ENCODE measurements at places on chromosomes 7 and 10.

DNA sequence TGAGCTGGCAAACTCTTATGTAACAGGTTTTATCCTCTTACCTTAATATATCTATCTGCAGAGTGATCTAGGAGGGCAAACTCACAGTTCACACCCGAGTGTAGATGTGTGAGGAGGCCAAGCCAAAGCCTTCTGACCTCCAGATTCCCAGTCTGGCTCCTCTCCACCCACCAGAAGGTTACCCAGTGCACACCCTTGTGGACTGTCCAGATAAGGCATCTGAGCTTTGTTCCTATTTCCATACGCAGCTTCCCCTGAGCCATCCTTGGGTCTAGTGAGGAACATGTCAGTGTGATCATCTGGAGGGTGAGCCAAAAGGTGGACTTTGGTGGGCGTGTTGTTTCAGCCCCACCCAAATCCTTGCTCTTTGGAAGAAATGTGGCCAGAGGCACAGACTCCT, 203.0 kb upstream of the MEOX2 start:
- no peak for DNase-seq

DNA sequence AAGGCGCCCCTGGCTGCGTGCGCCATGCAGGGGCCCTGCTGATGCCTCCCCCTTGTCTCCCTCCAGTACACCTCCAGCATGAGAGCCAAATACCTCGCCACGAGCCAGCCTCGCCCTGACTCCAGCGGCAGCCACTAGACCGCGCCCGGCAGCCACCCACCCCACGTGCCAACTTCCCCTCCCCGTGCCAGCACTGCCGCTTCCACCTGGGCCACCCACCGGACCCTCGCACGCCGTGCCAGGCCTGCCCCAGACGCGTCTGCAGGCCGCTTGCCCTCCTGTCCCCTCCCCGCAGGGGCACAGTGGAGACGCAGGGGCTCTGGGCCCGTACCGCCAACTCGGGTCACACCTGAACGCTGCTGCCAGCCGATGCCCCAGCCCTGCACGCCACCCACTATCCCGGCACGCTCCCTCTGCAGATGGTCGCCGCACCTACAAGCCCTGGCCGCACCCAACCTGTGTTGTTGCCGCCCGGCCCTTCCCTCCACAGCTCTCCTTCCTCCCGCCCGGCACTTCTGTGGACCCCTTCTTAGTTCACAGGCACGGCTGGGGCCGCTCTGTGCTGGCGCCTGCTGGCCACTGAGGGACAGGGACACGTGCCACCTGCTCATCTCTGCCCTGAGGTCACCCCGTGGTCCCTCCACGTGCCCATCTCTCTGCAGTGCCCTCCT, 26.3 kb upstream of the AMZ1 start:
- no peak for DNase-seq

DNA sequence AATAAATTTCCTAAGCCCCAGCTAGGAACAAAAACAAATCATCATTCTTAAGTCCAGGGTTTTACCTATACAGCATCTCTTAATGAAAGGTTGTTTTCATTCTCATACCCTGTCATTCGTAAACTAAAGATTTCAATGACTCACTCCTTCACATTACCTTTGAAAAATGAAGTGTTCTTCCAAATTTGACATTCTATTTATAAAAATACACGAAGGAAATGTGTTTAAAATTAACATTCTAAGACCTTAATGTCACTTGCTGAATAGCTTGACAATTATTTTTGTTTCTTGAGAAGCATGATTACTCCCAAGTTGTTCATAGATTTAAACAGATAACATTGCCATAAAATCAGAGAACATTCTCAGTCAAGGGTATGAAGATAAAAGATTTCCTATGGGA, 1188.3 kb upstream of the SORCS1 start:
- DNase-seq: no peak

DNA sequence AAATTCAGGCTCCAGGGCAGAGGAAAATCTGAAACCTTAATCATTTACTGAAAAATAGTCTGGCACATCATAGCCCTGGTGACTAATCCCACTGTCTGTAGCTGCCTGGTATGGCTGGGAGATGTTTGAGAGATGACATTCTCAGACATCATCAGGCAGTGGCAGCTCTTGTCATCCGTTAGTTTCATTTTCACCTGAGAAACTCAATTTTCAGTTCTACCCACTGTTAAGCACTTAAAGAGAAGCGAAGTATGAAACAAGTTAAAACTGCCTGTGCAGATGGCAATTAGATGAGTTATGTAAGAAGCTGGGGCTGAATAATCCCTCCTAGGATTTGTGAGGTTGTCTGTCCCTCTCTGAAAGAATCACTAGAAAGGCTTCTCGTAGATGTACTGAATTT, 150.2 kb downstream of the NSUN6 start:
- DNase-seq: no peak

DNA sequence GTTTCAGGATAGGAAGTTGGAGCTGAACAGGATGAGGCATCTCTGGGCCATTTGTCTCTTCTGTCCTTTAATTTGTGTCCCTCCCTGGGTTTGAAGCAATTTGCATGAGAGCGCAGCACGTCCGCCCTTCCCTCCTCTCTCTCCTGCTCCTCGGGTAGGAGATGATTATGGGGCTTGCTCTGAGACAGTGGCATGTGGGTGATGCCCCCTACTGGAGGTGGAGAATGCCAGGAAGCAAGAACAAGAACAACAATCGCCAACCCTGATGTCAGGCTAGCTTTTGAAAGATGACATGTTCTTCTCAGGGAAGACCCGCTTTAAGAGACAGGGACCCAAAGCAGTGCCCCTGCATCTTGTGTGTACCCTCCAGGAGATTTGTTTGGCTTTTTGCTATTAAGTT, 63.9 kb upstream of the LOXL4 start:
- DNase-seq: no peak

- DNase-seq: no peak
Observed at GRCh38 chr10:81696609-81697388, 178.2 kb upstream of the NRG3 start.

DNA sequence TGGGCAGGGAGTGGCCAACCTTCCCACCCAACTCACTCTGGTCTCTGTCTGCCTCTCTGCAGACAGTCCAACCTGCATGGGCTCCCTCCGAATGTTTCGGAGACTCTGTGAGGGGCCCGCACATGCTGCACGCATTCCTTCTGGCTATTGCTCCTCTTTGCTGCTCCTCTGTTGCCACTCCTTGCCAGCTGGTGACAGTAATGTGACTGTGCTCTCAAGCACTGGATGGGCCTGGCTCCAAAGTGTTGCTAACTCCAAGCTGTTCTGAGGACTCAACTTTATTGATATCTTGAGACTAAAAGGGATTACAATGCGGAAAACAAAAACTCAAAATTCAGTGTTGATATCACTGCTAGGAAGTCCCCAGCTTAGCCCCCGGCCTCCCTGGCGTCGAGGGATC, 105.4 kb upstream of the KIF5B start:
- no peak for DNase-seq

GRCh38 chr7:12030116-12030515, 181.0 kb upstream of the TMEM106B start:
- no peak for DNase-seq

- no peak for DNase-seq
Observed at GRCh38 chr10:59098831-59099452, 77.5 kb upstream of the PHYHIPL start.

DNA sequence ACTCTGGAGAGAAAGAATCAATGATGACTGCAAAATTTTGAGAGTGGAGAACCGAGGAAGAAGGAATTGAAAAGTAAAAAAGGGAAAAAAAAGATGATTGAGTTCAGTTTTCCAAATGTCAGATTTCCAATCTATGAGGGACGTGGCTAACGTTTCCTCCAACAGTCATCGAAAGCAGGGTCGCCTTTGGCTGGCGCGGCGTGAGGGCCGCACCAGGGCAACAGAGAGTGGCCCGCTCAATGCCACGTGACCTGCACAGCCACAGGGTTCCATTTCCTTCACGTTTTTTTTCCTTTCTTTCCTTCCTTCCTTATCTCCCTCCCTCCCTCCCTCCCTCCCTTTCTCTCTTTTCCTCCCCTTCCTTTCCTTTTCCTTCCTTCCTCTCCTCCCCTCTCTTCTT, 101.9 kb downstream of the WDR37 start:
- no peak for DNase-seq

- no peak for DNase-seq
Observed at GRCh38 chr10:25842146-25842545, 91.9 kb upstream of the MYO3A start.

- DNase-seq: no peak
Observed at GRCh38 chr7:128036226-128036940, 5.1 kb upstream of the LRRC4 start.

GRCh38 chr10:73529089-73529832, 33.4 kb upstream of the PPP3CB start:
- peak; percentile 38 for DNase-seq
